ENCODE measurements at places on chromosomes 3 and 15.

- H3K36me3 ChIP-seq = no peaks in the 10 kb centered on the region
- H3K27me3 ChIP-seq = no peaks in the 10 kb centered on the region
- H3K4me1 ChIP-seq = peaks cover 13% of the 10 kb centered on the region
- H3K4me3 ChIP-seq = no peak overlapping the region
Observed at GRCh38 chr3:172087602-172088580, 48.5 kb downstream of the FNDC3B start.

DNA sequence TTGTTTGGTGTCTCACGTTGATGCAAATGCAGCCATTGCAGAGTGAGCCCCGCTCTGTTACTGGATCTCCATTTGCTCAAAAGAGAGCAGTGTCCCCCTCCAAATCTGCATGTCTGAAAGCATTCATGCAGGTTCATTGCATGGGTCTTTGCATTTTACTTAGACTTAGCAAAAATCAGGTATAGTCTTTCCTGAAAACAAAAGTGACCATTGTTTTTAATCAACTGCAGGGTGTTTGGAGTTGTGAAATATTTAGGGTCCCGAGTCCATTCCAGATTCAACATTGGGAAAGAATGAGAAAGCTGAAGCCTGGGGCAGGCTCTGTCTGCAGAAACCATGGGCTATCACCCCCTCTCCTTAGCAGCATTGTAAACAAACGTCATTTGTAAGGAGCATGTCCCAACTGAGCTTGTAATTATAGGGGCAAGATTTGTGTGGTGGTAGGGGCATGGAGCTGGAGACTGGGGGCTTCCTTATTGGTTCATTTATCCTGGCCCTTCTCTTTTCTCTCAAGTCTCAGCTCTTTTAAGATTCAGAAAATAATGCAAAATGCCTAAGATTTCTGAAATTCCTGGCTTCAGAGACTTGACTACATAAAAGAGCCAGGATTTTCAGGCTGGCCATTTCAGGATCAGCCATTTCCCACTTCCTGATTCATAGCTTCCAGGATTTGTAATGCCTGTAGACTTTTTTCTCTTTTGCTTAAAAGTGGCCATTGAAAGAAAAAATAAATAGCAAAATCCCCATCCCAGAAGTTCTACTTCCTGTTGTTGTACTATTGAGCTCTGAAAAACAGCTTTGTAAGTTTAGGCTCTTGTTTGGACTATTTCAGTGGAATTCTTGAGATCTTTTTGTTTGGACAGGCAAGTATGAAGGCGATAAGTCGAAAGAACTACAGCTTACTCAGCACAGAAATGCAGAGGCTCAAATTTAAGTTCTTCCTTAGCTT lies 23.0 kb downstream of the IGF1R start:
- no peak overlapping the region for H3K27ac ChIP-seq
- H3K27me3 ChIP-seq = no peaks in the 10 kb centered on the region
- peaks cover 30% of the 10 kb centered on the region for H3K4me1 ChIP-seq
- no peak for DNase-seq
- H3K36me3 ChIP-seq = no peaks in the 10 kb centered on the region

- no peak for DNase-seq
- H3K27ac ChIP-seq = no peak overlapping the region
- H3K4me1 ChIP-seq = no peaks in the 10 kb centered on the region
- H3K36me3 ChIP-seq = no peaks in the 10 kb centered on the region
Observed at GRCh38 chr3:69823743-69824142, 84.5 kb downstream of the MITF start.

DNA sequence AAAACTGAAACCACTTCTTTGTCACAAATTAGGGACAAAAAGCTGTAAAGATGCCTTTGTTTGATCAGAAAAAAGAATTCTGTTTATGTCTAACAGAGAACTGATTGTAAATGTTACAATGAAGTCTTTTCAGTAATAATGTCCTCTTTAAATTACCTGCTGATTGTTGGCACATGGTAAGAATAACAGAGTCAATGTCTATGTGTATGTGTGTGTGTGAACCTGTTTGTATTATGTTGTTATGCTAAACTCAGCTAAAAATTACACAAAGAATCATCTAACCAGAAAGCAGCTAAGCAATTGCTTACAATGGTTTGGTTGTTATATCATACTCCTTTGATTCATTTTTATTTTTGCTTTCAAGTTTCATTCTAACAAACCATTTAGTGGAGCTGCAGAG lies 159.1 kb upstream of the PDZRN3 start:
- H3K36me3 ChIP-seq = no peaks in the 10 kb centered on the region
- no peaks in the 10 kb centered on the region for H3K4me1 ChIP-seq
- H3K27ac ChIP-seq = no peak overlapping the region
- H3K4me3 ChIP-seq = no peak overlapping the region

GRCh38 chr15:72339777-72340177 lies 19.8 kb upstream of the CELF6 start:
- H3K36me3 ChIP-seq = peaks cover 8% of the 10 kb centered on the region
- H3K27me3 ChIP-seq = no peaks in the 10 kb centered on the region
- no peak overlapping the region for H3K4me3 ChIP-seq
- DNase-seq = no peak

- H3K4me1 ChIP-seq = no peaks in the 10 kb centered on the region
- H3K36me3 ChIP-seq = no peaks in the 10 kb centered on the region
- H3K4me3 ChIP-seq = no peak overlapping the region
- H3K27ac ChIP-seq = no peak overlapping the region
- no peaks in the 10 kb centered on the region for H3K27me3 ChIP-seq
- no peak for DNase-seq
Observed at GRCh38 chr3:17573396-17573795, 169.0 kb downstream of the TBC1D5 start.

GRCh38 chr3:137970914-137971831 lies 38.8 kb upstream of the CLDN18 start:
- no peak overlapping the region for H3K4me3 ChIP-seq
- H3K27me3 ChIP-seq = no peaks in the 10 kb centered on the region
- H3K36me3 ChIP-seq = no peaks in the 10 kb centered on the region
- DNase-seq = peak; percentile 50
- no peak overlapping the region for H3K27ac ChIP-seq

- no peaks in the 10 kb centered on the region for H3K36me3 ChIP-seq
- peak overlapping the region; percentile 84 for H3K4me3 ChIP-seq
- DNase-seq = no peak
Observed at GRCh38 chr15:75023872-75024636, 664 bp downstream of the PPCDC start.

DNA sequence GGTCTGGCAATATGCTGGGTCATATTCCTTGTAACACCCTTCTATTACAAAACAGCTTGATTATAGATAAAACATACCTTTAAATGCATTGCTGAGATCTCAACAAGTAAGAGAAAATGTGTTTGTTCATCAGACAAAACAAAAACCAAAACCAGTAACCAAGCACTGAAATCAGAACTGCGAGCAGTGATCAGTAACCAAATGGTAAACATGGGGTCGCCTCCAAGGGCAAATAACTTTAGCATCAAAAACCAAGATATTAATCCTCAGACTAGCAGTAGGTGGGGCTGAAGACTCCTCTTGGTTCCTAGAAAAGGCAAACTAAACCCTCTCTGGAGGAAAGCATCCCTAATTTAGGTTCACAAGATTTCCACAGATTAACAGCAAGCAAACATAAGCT lies 6.6 kb upstream of the HESX1 start:
- DNase-seq = no peak
- H3K4me1 ChIP-seq = no peaks in the 10 kb centered on the region
- H3K4me3 ChIP-seq = no peak overlapping the region
- no peaks in the 10 kb centered on the region for H3K36me3 ChIP-seq
